H54 (cell line): ENCODE measurements at places on chromosomes 6 and 20.

DNA sequence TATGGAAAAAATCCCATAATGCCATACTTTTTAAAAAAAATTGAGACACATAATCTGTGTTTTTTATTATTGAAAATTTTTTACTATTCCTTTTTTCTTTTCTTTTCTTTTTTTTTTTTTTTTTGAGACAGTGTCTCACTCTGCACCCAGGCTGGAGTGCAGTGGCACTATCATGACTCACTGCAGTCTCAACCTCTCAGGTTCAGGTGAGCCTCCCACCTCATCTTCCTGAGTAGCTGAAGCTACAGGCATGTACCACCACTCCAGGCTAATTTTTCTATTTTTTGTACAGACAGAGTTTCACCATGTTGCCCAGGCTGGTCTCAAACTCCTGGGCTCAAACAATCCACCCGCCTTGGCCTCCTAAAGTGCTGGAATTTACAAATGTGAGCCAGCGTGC is 100.4 kb downstream of the AFG1L start:
- no peak for DNase-seq

- DNase-seq: no peak
Measured at GRCh38 chr20:57395111-57395966, 4.1 kb downstream of the RBM38 start.

- DNase-seq: no peak
Measured at GRCh38 chr6:159259441-159260125, 90.4 kb downstream of the FNDC1 start.

DNA sequence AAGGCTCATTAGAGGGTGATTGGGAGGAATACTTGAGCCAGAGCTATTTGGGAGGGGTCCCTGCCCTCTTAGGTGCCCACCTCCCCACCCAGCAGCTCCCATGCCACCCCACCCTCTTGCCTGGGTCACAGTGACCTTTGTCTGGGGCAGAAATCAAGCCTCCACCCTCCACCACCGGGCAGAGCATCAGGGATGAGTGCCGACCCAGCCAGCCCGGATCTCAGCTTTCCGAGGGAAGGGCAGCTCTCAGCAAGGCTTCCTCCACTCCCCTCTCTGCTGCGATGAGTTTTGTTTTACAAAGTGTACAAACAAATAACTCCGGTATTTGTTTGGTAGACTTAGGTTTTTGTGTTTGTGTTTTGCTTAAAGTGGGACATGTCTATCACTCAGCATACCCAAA is 136.7 kb upstream of the CST7 start:
- no peak for DNase-seq

DNA sequence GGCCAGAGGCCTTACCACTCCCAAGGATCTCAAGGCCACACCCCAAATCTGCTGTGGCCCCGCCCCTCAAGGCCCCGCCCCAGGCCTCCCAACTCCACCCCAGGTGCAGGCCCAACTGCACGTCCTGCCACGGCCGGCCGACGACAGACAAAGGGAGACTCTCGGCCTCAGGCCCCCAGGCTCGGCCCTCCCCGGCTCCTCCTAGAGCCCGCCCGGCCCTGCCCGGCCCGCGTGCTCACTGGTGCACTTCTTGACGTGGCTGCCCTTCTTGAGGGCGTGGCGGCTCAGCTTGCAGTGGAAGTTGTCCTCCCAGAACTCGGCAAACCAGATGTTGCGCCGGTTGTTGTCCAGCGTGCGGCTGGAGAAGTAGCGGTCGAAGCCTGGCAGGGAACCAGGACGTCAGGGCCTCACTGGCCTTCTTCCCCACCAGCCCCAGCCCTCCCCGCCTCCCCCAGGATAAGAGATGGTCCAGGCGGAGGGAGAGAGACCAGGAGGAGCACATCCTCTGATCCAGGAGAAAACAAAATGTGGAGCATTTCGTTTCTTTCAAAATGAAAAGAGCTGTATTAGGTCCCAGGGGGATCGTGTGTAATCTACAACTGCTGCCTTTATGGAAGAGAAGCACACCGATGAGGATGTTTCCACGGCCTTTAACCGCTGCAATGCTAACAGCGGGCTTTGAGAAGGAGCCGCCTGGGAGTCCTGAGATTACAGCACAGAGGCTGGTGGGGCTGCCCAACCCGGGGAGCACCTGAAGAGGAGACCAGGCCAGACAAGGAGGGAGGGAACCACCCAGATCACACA is 89.4 kb downstream of the GRM4 start:
- DNase-seq: no peak

GRCh38 chr6:23414051-23414445 is 712.0 kb upstream of the NRSN1 start:
- DNase-seq: no peak
